ENCODE measurements at places on chromosomes 1 and 21.

GRCh38 chr1:171772312-171772711 is 9.1 kb upstream of the METTL13 start:
- DNase-seq = no peak

- no peak for DNase-seq
These were observed 94.6 kb upstream of the AKT3 start for GRCh38 chr1:243944429-243945160.

DNA sequence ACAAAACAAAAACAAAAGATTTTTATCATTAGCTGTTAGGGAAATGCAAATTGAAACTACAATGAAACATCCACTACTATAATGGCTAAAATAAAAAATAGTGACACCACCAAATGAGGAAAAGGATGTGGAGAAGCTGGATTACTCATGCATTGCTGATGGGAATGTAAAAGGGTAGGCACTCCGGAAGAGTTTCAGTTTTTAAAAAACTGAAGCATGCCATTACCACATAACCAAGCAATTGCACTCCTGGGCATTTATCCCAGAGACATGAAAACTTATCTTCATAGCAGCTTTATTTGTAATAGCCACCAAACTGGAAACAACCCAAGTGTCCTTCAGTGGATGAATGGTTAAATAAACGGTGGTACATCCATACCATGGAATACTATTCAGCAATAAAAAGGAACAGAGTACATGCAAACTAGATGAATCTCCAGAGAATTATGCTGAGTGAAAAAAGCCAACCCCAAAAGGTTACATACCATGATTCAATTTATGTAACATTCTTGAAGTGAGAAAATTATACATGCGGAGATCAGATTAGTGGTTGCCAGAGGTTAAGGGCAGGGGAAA is 14.5 kb upstream of the CFAP298 start:
- DNase-seq = no peak

GRCh38 chr1:219659005-219659600 is 46.2 kb upstream of the ZC3H11B start:
- no peak for DNase-seq

DNA sequence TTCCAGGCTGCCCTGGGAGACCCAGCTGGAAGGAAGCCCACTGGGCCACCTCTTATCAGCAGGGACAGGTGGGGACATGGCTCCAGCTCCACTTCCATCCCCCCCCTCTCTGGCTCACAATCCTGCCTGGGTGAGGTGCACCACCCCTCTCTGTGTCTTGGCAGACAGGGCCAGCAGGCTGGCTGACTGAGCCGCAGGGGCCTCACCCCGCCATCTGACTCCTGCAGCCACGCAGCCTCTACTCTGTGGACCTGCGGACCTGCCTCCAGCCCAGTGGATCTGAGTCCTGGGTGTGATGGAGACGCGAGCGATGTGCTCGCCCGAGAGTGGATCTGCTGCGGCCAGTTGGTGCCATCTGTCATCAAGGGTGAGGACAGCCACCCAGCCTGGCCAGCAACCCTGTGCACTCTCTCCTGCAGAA is 30.1 kb downstream of the RCC2 start:
- DNase-seq = peak; percentile 68

DNA sequence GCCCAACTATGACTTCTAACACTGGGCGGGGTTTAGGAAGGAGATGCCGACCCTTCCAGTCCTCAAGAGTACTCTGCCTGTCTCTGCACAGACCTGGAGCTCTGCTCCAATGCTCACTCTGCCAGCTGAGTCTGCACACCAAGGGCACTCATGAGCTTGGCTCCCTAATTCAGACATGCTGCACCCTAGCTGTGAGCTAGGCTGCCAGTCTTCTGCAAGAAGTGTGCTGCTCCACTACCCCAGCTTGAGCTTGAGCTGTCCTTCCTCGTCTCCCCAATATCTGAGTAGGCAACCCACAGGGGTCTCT is 13.2 kb downstream of the TP53BP2 start:
- no peak for DNase-seq

GRCh38 chr21:36792505-36792967 is 93.6 kb downstream of the SIM2 start:
- DNase-seq = no peak

DNA sequence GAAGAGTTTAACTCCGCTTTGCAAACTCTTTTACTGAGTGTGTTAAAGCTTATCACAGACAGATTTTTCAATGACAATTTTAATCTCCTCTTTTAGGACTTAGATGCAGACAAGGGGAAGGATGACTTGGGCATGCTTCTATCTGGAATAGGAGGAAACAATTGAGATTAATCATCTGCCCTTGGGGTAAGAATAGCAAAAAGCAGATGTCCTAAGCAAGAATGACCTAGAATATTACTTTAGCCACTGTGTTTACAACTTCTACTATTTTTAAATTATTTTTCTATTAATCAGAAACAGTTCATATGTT is 569.0 kb upstream of the ADGRL2 start:
- DNase-seq = no peak

- DNase-seq = no peak
These were observed 129.6 kb downstream of the SYT2 start for GRCh38 chr1:202580619-202581018.

GRCh38 chr1:241837901-241838300 is 10.1 kb upstream of the EXO1 start:
- DNase-seq = no peak

Data from left ventricle myocardium superior (tissue), 1 donor.